ENCODE measurements at places on chromosomes 13 and 19. TPM values are rescaled to one million over a fixed set of nuclear protein-coding genes. Genes with fewer than 3 reads are reported as not detected.

- H3K27ac ChIP-seq = peak overlapping the region; percentile 70
- H3K27me3 ChIP-seq = peaks cover 68% of the 10 kb centered on the region
- peak; percentile 85 for DNase-seq
- H3K4me1 ChIP-seq = peaks cover 45% of the 10 kb centered on the region
Observed at GRCh38 chr19:11422163-11423065, 3.3 kb upstream of the RGL3 start.

DNA sequence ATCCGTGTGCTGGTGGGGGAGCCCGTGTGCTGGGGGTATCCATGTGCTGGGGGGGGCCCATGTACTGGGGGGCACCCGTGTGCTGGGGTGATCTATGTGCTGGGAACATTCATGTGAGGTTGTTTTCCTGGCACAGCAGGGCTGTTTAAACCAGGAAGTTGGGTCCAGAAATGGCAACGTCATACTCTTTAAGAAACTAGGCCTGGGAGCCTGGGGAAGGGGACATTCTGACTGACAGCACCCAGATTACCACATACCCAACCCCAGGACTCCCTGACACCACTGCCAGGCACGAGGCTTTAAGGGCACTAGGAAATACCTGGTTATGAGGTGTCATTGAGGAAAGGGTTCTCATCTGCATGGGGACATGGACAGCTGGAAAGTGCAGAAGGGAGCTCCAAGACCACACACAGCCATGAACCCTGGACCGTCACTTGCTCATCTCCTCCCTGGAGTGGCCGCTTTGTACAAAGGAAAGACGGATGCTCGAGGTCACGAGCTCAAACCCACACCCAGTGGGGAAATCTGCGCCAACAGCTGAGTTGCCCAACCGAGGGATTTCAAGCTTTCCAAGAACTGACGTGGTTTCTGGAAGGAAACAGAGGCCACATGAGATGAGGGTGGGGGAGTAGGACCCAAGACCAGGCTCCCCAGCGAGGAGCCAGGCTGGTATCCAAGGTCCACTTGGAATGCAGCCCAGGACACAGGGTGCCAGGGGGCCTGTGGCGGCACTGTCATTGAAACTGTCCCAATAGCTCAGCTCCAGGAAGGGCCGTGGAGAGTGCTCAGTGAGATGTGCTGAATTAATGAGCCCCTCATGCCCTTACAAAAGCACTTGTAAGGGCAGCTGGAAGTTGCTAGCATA lies 40.9 kb downstream of the RAB20 start:
- no peak overlapping the region for H3K4me3 ChIP-seq
- peak overlapping the region; percentile 18 for H3K27ac ChIP-seq
- H3K27me3 ChIP-seq = no peaks in the 10 kb centered on the region
- DNase-seq = peak; percentile 63

DNA sequence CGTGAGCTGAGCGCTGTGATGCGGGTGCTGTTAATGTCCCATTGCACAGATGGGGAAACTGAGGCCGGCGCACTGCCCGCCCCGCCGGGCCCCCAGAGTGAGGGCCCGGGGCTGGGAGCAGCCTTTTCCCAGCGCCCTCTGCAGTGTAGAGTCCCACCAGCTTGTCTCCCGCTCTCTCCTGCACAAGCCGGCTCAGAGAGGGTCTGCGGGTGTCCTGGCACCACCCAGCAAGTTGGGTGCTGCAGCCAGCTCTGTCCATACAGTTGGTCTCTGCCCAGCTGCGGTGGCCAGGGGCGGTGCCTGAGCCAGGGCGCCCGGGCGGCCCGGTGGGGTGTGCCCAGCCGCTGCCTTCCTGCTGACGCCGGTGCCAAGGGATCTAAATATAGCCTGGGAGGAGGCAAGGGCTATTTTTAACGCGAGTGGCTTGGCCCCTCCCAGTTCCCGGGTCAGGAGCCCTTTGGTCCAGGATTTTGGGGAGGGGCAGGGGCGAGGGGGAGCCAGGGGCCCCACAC lies 19.3 kb downstream of the GADD45B start:
- peaks cover 46% of the 10 kb centered on the region for H3K4me1 ChIP-seq
- H3K36me3 ChIP-seq = no peaks in the 10 kb centered on the region
- no peaks in the 10 kb centered on the region for H3K27me3 ChIP-seq
- peak; percentile 95 for DNase-seq

- H3K4me3 ChIP-seq = no peak overlapping the region
- H3K4me1 ChIP-seq = no peaks in the 10 kb centered on the region
- peak overlapping the region; percentile 25 for H3K27ac ChIP-seq
- H3K27me3 ChIP-seq = no peaks in the 10 kb centered on the region
- no peaks in the 10 kb centered on the region for H3K36me3 ChIP-seq
Observed at GRCh38 chr13:71378961-71379905, 487.8 kb downstream of the DACH1 start.

GRCh38 chr19:28034936-28035335 lies 1178.0 kb downstream of the UQCRFS1 start:
- H3K27me3 ChIP-seq = no peaks in the 10 kb centered on the region
- H3K36me3 ChIP-seq = no peaks in the 10 kb centered on the region
- no peak overlapping the region for H3K27ac ChIP-seq
- H3K4me3 ChIP-seq = no peak overlapping the region

DNA sequence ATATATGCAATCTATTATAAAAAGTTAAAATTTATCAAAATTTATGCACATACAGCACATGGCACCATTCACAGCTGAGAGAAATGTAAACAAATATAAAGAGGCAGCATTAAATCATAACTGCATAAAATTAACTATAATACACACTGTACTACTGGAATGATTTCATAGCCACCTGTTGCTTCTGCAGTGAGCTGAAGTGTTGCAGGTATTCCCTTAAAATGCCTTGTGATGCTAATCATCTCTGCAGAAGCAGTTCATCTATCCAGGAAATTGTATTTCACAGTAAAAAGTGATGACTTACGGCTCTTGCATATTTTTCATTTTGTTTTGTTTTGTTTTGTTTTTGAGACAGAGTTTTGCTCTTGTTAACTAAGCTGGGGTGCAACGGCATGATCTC lies 82.1 kb downstream of the STOML3 start:
- no peaks in the 10 kb centered on the region for H3K27me3 ChIP-seq
- H3K4me1 ChIP-seq = no peaks in the 10 kb centered on the region
- DNase-seq = no peak
- H3K36me3 ChIP-seq = no peaks in the 10 kb centered on the region

GRCh38 chr19:1106841-1107660 lies 3.3 kb downstream of the GPX4 start:
- H3K4me3 ChIP-seq = no peak overlapping the region
- peak; percentile 48 for DNase-seq
- peaks cover 48% of the 10 kb centered on the region for H3K4me1 ChIP-seq
- peaks cover 64% of the 10 kb centered on the region for H3K36me3 ChIP-seq

GRCh38 chr19:54047616-54048015 lies 16.1 kb downstream of the VSTM1 start:
- no peak overlapping the region for H3K27ac ChIP-seq
- H3K36me3 ChIP-seq = no peaks in the 10 kb centered on the region
- H3K27me3 ChIP-seq = no peaks in the 10 kb centered on the region
- H3K4me3 ChIP-seq = no peak overlapping the region
- no peaks in the 10 kb centered on the region for H3K4me1 ChIP-seq

GRCh38 chr13:113538689-113539058 lies 45.9 kb upstream of the TFDP1 start:
- DNase-seq = no peak
- H3K4me3 ChIP-seq = no peak overlapping the region
- no peaks in the 10 kb centered on the region for H3K27me3 ChIP-seq
- H3K36me3 ChIP-seq = peaks cover 83% of the 10 kb centered on the region

- H3K4me3 ChIP-seq = no peak overlapping the region
- DNase-seq = no peak
- no peaks in the 10 kb centered on the region for H3K27me3 ChIP-seq
- H3K4me1 ChIP-seq = no peaks in the 10 kb centered on the region
Observed at GRCh38 chr13:95246292-95247082, 54.8 kb downstream of the ABCC4 start.

DNA sequence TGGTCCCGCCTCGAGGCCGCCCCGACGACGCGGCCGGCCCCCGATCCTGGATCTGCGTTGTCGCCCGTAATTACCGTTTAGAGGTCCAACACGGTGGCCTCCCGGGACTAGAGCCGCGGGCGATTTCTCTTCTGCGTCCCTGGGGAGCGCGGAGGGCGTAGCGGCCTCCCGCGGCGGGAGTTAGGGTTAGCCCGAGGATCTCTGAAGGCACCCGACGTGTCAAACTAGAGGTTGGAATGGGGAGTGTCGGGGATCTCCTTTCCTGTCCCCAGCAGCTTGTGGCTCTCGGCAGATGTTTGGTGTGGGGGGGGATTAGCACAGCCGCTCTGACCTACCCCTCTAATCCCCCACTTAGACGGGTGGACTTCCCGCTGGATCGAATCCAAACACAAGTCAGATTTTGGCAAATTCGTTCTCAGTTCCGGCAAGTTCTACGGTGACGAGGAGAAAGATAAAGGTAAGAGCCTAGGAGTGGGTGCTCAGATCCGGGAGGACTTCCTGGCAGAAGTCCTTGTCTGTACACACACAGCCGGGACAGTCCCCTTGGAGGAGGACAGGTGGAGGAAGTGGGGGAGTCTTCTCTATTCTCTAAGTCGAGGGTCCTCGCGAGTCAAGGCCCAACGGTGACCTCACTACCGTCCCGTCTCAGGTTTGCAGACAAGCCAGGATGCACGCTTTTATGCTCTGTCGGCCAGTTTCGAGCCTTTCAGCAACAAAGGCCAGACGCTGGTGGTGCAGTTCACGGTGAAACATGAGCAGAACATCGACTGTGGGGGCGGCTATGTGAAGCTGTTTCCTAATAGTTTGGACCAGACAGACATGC lies 581 bp downstream of the CALR start:
- peak overlapping the region; percentile 97 for H3K4me3 ChIP-seq
- peaks cover 47% of the 10 kb centered on the region for H3K36me3 ChIP-seq
- H3K27me3 ChIP-seq = no peaks in the 10 kb centered on the region

- peaks cover 20% of the 10 kb centered on the region for H3K36me3 ChIP-seq
- H3K27me3 ChIP-seq = peaks cover 15% of the 10 kb centered on the region
- H3K4me3 ChIP-seq = peak overlapping the region; percentile 54
- peaks cover 15% of the 10 kb centered on the region for H3K4me1 ChIP-seq
Observed at GRCh38 chr19:17282488-17283125, 906 bp downstream of the ANKLE1 start.

GRCh38 chr13:74575729-74576125 lies 441.5 kb upstream of the KLF12 start:
- peaks cover 7% of the 10 kb centered on the region for H3K4me1 ChIP-seq
- peak overlapping the region; percentile 38 for H3K4me3 ChIP-seq
- no peaks in the 10 kb centered on the region for H3K36me3 ChIP-seq
- DNase-seq = peak; percentile 93

DNA sequence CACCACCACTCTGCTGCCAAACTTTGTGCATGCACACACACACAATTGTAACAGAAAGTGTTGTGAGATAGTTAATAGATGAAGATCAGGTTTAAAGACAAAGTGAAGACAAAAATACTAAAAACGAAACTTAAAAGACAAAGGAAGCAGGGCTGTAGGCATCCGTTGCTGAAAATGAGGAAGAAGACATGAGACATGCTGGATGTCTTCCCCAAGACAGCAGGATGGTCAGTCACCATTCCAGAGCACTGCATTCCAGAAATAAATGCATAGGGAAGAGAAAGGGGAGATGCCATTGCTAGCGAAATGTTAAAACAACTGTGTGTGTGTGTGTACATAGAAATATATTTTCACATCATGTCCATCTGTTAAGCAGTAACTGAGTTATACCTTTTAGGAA lies 520.1 kb downstream of the SUCLA2 start:
- H3K27ac ChIP-seq = no peak overlapping the region
- DNase-seq = no peak
- no peaks in the 10 kb centered on the region for H3K27me3 ChIP-seq
- no peaks in the 10 kb centered on the region for H3K36me3 ChIP-seq

- H3K4me1 ChIP-seq = peaks cover 22% of the 10 kb centered on the region
- H3K27me3 ChIP-seq = no peaks in the 10 kb centered on the region
- no peak overlapping the region for H3K4me3 ChIP-seq
- no peak for DNase-seq
- peaks cover 6% of the 10 kb centered on the region for H3K36me3 ChIP-seq
Observed at GRCh38 chr13:113008851-113009250, 39.8 kb downstream of the MCF2L start.

DNA sequence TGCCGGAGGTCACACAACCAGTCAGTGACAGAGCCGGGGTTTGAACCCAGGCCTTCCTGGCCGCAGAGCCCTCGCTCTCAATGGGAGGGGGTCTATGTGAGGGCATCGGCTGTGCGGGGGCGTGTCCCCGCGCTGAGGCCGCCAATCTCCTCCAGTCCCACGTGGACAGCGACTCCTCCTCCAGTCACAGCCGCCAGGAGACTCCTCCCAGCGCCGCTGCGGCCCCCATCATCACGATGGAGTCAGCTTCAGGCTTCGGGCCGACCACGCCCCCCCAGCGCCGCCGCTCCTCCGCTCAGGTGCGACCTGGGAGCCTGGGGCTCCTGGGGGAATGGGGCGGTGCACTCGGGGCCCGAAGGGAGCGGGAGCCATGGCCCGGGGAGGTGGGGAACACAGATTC lies 6.0 kb downstream of the SPRED3 start:
- DNase-seq = peak; percentile 85
- H3K4me1 ChIP-seq = peaks cover 7% of the 10 kb centered on the region
- H3K36me3 ChIP-seq = no peaks in the 10 kb centered on the region
- no peak overlapping the region for H3K4me3 ChIP-seq

DNA sequence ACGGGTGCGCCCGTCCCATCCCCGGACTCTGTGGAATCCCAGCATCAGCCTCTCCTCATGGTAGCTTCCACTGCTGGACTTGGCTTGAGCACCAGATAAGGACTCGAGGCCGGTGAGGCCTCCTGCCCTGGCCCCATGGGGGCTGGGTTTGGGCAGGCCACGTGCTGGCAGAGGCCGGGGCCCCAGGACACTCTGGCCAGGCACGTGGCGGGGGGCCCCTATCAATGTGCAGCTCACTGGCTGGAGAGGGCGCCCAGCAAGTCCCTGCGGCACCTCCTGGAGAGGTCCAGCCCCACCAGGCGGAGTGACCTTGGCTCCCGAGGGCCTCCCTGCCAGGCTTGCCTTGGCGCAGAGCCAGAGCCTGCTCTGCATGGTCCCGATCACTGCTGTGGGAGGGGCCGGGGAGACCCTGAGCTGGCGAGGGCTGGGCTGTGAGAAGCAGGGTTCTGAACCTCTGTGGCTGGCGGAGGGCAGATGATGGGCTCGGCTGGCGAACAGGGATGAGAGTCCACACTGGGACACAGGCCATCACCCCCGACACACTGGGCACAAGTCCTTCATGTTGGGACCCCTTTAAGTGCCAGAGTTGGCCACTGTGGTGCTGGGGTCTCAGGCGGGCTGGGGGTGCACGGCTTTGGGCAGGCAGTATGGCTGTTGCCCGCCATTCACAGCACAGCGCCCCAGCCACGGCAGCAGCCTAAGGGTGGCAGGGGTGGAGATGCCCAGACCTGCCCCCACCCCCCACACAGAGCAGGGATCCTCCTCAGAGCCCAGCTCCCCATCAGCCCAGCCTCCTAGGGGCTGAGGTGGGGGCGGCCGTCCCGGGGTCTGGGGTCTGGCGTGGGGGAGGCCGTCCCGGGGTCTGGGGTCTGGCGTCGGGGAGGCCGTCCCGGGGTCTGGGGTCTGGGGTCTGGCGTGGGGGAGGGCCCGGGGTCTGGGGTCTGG lies 19.1 kb downstream of the CEBPG start:
- peaks cover 13% of the 10 kb centered on the region for H3K36me3 ChIP-seq
- peak; percentile 59 for DNase-seq
- no peak overlapping the region for H3K27ac ChIP-seq
- peaks cover 86% of the 10 kb centered on the region for H3K4me1 ChIP-seq
- H3K27me3 ChIP-seq = no peaks in the 10 kb centered on the region

Gene TMEM91
- 14.8 TPM for polyA plus RNA-seq

Gene ZIK1
- 1.3 TPM for polyA plus RNA-seq

Gene CYP4F8
- not detected for polyA plus RNA-seq

Gene TMPRSS9
- polyA plus RNA-seq = not detected

Gene NKPD1
- not detected for polyA plus RNA-seq

Gene NOVA2
- polyA plus RNA-seq = 1.4 TPM
